ENCODE measurements at places on chromosomes 7 and 10. TPM values are rescaled to one million over a fixed set of nuclear protein-coding genes. Genes with fewer than 3 reads are reported as not detected.

Gene HMX3
- total RNA-seq, result not detected

- no peaks in the 10 kb centered on the region for H3K4me1 ChIP-seq
- H3K27me3 ChIP-seq, result no peaks in the 10 kb centered on the region
- no peak overlapping the region for H3K4me3 ChIP-seq
- H3K36me3 ChIP-seq, result no peaks in the 10 kb centered on the region
- DNase-seq, result no peak
These were observed 65.1 kb downstream of the BMPR1A start for GRCh38 chr10:86821388-86821999.

GRCh38 chr10:71888623-71889387 lies 37.8 kb upstream of the PSAP start:
- peak overlapping the region; percentile 78 for H3K4me3 ChIP-seq
- DNase-seq, result peak; percentile 80
- no peaks in the 10 kb centered on the region for H3K27me3 ChIP-seq
- peak overlapping the region; percentile 24 for H3K27ac ChIP-seq

- DNase-seq, result no peak
- H3K4me3 ChIP-seq, result no peak overlapping the region
- H3K27me3 ChIP-seq, result peaks cover 3% of the 10 kb centered on the region
- H3K4me1 ChIP-seq, result no peaks in the 10 kb centered on the region
- no peak overlapping the region for H3K27ac ChIP-seq
These were observed 310.4 kb upstream of the IMMP2L start for GRCh38 chr7:111872450-111873325.

- no peaks in the 10 kb centered on the region for H3K27me3 ChIP-seq
- H3K36me3 ChIP-seq, result no peaks in the 10 kb centered on the region
- DNase-seq, result no peak
- H3K27ac ChIP-seq, result no peak overlapping the region
- H3K4me3 ChIP-seq, result no peak overlapping the region
These were observed 706.0 kb upstream of the AUTS2 start for GRCh38 chr7:68892236-68892635.

DNA sequence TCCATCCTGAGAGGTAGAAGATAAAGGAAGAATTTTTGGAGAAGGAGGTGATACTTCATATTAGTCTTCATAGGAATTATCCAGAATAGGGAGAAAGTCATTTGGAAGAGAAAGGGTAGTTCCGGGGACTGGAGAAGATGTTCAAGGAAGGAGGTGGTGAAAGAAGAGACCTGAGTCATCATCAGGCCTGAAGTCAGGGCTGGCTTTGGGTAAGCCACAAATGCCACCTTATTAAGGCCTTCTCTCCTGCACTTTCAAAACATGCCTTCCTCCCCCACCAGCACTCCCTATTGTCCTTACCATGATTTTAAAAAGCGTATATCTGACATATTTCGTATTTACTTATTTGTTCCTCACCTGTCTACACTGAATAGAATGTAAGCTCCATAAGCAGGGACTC lies 112.2 kb upstream of the LRGUK start:
- H3K36me3 ChIP-seq, result peaks cover 10% of the 10 kb centered on the region
- no peak overlapping the region for H3K27ac ChIP-seq
- H3K4me3 ChIP-seq, result no peak overlapping the region
- H3K4me1 ChIP-seq, result no peaks in the 10 kb centered on the region
- no peaks in the 10 kb centered on the region for H3K27me3 ChIP-seq

DNA sequence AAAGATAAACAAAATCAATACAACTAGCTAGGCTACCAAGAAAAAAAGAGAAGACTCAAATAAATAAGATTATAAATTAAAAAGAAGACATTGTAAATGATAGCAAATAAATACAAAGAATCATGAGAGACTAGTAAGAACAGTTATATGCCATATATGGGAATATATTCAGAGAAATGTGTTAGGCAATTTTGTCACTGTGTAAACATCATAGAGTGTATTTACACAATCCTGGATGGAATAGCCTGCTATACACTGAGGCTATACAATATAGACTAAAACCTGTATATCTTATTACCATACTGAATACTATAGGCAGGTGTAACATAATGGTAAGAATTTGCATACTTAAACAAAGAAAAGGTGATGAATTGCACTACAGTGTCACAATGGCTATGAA lies 717.4 kb downstream of the PARD3 start:
- DNase-seq, result no peak
- no peak overlapping the region for H3K27ac ChIP-seq
- no peak overlapping the region for H3K4me3 ChIP-seq
- no peaks in the 10 kb centered on the region for H3K4me1 ChIP-seq
- H3K36me3 ChIP-seq, result peaks cover 4% of the 10 kb centered on the region
- H3K27me3 ChIP-seq, result no peaks in the 10 kb centered on the region

Gene SFTPD
- not detected for total RNA-seq

- H3K36me3 ChIP-seq, result no peaks in the 10 kb centered on the region
- H3K4me1 ChIP-seq, result no peaks in the 10 kb centered on the region
- H3K4me3 ChIP-seq, result no peak overlapping the region
- no peak for DNase-seq
These were observed 8.3 kb downstream of the COBL start for GRCh38 chr7:51308265-51308664.

- no peak for DNase-seq
- no peak overlapping the region for H3K4me3 ChIP-seq
- no peaks in the 10 kb centered on the region for H3K36me3 ChIP-seq
- H3K27ac ChIP-seq, result no peak overlapping the region
These were observed 60.9 kb downstream of the CSGALNACT2 start for GRCh38 chr10:43199088-43199683.

Gene NUTM2A
- total RNA-seq, result 0.07 TPM

Gene BAMBI
- 0.59 TPM for total RNA-seq

Gene PODXL
- total RNA-seq, result 1.8 TPM

Gene CCDC7
- 8.9 TPM for total RNA-seq

DNA sequence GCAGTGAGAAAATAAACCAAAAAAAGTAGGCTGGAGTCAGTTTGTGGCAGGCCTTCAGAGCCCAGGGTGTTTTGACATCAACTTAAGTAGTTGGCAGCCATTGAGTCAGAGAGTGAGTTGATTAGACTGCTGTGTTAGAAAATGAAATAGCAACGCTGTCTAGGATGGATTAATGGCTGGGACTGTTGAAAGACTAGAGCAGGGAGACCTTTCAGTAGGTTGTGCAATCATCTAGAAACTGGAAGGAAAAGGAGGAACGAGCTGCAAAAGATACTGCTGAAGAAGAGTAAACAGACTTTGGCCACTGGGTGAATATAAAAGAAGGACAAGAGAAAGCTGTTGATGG lies 28.6 kb upstream of the TRIL start:
- DNase-seq, result no peak
- no peak overlapping the region for H3K27ac ChIP-seq
- no peak overlapping the region for H3K4me3 ChIP-seq
- no peaks in the 10 kb centered on the region for H3K36me3 ChIP-seq

DNA sequence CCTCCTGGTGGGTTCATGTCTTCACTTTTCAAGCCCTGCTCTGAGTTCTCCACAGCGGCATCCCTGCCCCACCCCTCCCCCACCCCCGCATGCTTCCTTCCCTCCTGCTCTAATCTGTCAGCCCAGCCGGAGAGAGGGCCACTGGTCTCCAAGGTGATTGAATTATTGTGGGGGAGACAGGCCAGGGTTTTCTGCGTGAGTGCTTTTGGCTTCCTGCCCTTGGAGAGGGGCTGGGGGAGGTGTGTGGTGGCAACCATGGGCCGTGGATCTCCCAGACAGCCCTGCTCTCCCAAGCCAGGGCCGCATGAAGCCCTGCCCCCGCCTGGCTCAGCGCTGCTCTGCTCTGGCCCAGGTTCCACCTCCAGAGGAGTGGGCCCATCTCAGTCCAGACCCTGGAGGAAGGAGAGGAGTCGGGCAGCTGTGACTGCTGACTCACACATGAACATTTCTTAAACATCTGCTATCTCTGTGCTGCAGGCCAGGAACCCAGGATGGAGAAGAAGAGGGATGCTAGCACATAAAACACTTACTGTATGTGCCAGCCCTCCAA lies 109.9 kb downstream of the ZMIZ1 start:
- DNase-seq, result no peak
- H3K36me3 ChIP-seq, result no peaks in the 10 kb centered on the region
- H3K4me1 ChIP-seq, result no peaks in the 10 kb centered on the region
- no peak overlapping the region for H3K4me3 ChIP-seq

GRCh38 chr7:35828817-35829216 lies 28.0 kb downstream of the SEPTIN7 start:
- H3K4me1 ChIP-seq, result peaks cover 42% of the 10 kb centered on the region
- H3K4me3 ChIP-seq, result no peak overlapping the region
- H3K36me3 ChIP-seq, result peaks cover 18% of the 10 kb centered on the region
- no peak overlapping the region for H3K27ac ChIP-seq

DNA sequence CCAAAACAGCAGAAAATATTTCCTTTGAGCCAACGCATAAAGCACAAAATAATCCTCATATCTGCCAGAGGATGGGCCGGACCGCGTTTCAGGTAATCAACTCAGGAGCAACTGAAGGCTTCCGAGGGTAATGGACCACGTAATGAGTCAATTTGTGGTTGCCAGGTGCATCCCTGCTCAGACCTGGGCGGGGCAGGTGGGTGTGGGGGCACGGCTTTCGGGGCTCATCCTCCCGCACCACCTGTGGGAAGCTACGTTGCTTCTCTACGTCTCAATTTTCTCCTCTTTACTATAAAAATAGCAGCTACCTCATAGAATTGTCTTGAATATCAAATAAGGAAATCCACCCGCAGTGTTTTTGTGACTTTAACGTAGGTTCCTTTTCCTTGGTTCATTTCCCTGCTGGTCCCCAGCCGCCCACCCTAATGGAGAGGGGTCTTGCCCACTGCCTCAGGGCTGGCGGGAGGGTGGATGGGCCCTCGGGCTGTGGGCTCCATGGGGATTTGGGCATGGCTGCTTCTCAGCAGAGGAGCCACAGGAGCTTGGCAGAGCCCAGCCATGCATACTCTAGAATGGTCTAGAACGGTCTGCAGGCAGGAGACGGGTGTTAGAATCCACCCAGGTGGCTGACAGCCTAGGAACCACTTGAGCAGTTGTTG lies 324.7 kb downstream of the ADARB2 start:
- H3K36me3 ChIP-seq, result no peaks in the 10 kb centered on the region
- H3K4me1 ChIP-seq, result no peaks in the 10 kb centered on the region
- H3K27me3 ChIP-seq, result peaks cover 19% of the 10 kb centered on the region
- no peak overlapping the region for H3K27ac ChIP-seq
- H3K4me3 ChIP-seq, result no peak overlapping the region

DNA sequence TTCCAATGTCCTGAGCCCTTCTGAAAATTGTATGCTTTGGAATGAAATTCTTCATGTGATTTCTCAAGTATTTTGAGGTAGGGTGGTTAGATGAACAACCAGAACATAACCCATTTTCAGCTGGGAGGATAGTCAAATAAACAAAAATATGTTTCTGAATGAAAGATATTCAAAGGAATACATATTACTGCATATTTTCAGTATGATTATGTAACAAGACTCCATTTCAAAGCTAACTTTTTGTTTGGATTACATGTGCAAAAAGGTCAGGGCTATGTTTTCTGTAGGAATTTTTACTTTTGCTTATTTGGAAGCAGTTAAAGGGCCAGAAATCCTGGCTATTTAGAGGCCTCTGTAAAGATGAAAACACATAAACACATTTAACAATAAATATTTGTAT lies 27.7 kb downstream of the CDK6 start:
- H3K4me1 ChIP-seq, result peaks cover 65% of the 10 kb centered on the region
- H3K27ac ChIP-seq, result no peak overlapping the region
- DNase-seq, result no peak
- no peaks in the 10 kb centered on the region for H3K27me3 ChIP-seq
- no peak overlapping the region for H3K4me3 ChIP-seq
- H3K36me3 ChIP-seq, result peaks cover 18% of the 10 kb centered on the region

GRCh38 chr10:127174866-127175265 lies 21.5 kb downstream of the INSYN2A start:
- peaks cover 2% of the 10 kb centered on the region for H3K27me3 ChIP-seq
- no peak overlapping the region for H3K4me3 ChIP-seq
- no peak overlapping the region for H3K27ac ChIP-seq
- no peaks in the 10 kb centered on the region for H3K36me3 ChIP-seq
- H3K4me1 ChIP-seq, result no peaks in the 10 kb centered on the region

DNA sequence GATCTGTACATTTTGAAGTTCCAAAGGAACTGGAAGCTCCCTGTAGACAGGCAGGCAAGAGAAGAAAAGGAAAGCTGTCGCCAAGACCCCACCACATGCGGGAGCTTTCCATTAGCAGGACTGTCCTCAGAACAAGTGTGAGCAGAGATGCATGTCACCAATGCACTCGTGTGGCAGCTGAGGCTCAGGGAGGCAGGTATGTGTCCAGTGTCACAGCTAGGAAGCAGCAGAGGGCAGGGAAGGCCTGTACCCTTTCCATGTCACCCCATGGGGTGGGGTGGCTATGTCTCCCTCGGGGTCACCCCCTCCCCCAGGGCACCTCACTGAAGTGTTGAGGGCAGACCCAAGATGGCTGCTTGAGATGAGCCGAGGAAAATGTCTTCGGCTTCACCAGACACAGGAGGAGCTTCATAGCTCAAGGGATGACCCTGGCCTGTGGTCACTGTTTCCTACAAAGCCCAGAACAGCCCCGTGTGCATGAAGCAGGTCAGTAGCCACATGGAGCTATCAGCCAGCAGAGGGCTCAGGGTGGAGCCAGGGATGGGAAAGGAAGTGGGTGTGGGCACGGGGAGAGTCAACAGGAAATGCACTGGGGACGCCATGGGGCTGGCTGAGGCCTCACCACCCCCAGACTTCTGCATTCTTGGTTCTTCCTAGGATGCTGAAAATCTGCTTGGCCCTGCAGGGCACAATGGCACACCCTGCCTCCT lies 96.6 kb downstream of the FAM53B start:
- no peaks in the 10 kb centered on the region for H3K36me3 ChIP-seq
- H3K4me3 ChIP-seq, result peak overlapping the region; percentile 49
- H3K27me3 ChIP-seq, result no peaks in the 10 kb centered on the region
- peak overlapping the region; percentile 73 for H3K27ac ChIP-seq
- DNase-seq, result peak; percentile 88

DNA sequence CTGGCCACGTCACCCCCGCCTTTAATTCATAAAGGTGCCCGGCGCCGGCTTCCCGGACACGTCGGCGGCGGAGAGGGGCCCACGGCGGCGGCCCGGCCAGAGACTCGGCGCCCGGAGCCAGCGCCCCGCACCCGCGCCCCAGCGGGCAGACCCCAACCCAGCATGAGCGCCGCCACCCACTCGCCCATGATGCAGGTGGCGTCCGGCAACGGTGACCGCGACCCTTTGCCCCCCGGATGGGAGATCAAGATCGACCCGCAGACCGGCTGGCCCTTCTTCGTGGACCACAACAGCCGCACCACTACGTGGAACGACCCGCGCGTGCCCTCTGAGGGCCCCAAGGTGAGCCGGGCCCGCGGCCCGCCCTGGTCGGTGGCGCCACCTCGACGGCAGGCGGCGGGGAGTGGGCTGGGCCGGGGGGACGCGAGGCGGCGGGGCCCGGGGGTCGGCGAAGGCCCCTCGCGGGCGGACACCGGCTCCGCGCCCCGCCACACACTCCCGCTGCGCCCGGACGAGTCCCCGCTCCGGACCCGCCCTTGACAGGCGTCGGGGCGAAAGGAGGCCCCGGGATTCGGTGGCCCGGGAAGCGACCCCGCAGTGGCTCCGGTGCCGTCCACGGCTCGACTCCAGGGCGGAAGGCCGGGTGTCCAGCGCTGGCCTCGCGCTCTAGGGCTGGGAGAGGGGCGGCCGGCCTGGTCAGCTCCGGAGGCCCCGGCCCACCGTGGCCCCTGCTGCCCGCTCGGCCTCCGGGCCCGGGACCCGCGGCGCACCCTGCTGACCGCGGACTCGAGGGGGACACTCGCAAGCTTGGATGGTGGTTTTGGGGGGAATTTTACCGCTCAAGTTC lies 557 bp downstream of the BAG3 start:
- peak overlapping the region; percentile 93 for H3K27ac ChIP-seq
- peaks cover 46% of the 10 kb centered on the region for H3K4me1 ChIP-seq
- peak overlapping the region; percentile 85 for H3K4me3 ChIP-seq
- no peaks in the 10 kb centered on the region for H3K27me3 ChIP-seq
- peak; percentile 16 for DNase-seq
- H3K36me3 ChIP-seq, result peaks cover 2% of the 10 kb centered on the region

Gene PLXDC2
- not detected for total RNA-seq

Measured in activated naive CD4-positive, alpha-beta T cell treated with anti-CD3 and anti-CD28 coated beads for 36 hours (primary cell).